ENCODE measurements at places on chromosomes 16 and 17.

GRCh38 chr16:630815-631405, at the start of gene WFIKKN1:
TSS of gene WFIKKN1 (plus strand) at chr16:630985. CDS start at chr16:631254, 269 bp downstream.
- DNase-seq, result no peak

- DNase-seq, result no peak
Measured at GRCh38 chr16:2226918-2227317, 3.5 kb downstream of the E4F1 start.

- no peak for DNase-seq
Measured at GRCh38 chr17:44000871-44001460, 3.5 kb upstream of the NAGS start.

- DNase-seq, result no peak
Measured at GRCh38 chr16:67170168-67170948, at the start of gene NOL3. TSS of gene NOL3 (plus strand) at chr16:67170538.

GRCh38 chr16:50695017-50696000, 1.9 kb downstream of the NOD2 start:
- DNase-seq, result no peak

- DNase-seq, result peak; percentile 17
Measured at GRCh38 chr16:85528528-85529387, 84.4 kb upstream of the GSE1 start.

- peak; percentile 15 for DNase-seq
Measured at GRCh38 chr16:88747588-88748301, 37.3 kb downstream of the PIEZO1 start.

DNA sequence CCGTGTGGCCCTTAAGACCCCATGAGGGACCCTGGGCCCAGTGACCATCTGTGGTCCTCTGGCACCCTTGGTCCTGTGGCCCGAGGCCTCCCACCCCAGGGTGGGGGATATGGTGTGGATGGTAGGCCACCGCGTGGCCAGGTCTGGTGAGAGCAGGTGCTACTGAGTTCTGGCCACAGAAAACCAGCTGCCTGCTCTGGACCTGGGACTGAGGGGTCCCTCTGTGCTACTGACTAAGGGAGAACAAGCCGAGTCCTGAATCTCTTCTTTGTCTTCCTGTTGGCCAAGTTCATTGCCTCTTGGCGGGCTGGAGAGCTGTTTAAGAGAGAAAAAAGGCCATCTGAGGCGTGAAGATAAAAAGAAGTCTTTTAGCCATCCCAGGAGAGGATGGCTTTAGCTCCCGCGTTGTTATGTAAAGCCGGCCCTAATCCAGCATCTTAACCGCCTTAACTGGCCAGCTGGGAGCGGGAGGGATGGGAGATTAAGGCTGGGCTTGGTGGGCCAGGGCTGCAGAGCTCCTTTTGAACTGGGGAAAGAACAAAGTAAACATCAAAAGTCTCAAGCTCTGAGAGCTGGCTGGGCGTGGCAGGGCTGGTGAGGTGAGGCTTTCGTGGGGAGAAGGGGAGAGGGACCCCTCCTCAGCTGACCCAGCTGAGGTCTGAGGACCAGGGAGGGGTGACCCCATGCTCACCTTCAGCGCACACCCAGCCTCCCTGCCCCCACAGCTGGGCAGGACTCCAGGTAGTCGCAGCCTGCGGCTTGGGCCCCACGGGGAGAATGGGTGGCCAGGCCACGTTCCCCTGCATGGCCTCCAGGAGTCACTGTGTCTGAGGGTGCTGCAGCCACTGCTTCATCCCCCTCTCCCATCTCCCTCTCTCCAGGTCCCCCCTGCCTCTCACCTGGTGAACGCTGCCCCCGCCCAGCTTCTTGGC, 62.4 kb downstream of the NKD1 start:
- no peak for DNase-seq

- DNase-seq, result peak; percentile 54
Measured at GRCh38 chr17:67477687-67478086, 100.6 kb downstream of the PITPNC1 start.

DNA sequence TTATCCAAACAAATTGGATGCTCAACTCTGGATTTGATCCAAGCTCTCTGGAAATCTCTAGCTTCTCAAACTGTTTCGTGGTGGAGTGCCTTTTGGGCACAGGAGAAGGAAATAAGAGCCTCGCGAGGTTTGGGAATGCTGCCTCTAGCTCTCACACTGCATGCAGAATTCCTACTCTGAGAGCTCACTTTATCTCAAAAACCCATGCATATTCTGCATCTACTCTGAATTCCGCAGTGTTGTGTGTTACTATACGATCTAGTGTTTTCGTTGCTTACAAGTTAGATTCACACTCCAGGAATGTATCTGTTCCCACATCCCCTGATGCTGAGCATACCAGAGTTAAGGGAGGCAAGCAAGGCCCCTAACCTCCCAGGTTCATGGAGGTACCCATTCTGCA, 462.7 kb downstream of the WWOX start:
- DNase-seq, result no peak

DNA sequence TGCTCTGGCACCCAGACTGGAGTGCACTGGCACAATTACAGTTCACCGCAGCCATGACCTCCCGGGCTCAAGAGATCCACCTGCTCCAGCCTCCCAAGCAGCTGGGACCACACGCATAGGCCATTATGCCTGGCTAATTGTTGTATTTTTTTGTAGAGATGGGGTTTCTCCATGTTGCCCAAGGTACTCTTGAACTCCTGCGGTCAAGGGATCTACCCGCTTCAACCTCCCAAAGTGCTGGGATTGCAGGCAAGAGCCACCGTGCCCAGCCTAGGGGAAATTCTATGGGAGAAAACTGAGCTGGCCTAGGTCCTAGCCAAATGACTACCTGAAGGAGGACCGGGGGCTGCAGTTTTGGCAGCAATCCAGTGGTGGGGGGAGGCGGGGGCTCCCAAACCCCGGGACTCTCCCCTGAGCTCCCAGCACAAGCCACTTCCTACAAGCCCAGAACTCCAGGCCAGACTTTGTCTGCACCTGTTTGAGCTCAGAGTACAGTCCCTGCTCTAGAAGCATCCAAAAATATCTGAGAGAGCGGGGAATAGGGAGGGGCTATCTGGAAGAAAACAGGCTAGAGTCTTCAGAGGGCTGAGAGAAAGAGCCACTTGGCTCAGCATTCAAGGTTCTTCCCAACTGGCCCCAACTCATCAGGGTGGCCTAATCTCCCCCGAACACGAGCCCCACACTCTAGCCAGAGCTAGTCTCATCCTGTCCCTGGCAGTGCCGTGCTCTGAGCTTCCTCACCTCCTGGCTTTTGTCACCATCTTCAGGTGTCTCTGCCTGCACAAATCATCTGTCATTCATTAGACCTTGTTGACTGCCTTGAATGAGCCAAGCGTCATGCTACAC, 9.1 kb downstream of the SRL start:
- no peak for DNase-seq

GRCh38 chr16:75406943-75407342, 26.4 kb downstream of the CFDP1 start:
- DNase-seq, result no peak

- no peak for DNase-seq
Measured at GRCh38 chr16:15521758-15522509, 87.5 kb downstream of the BMERB1 start.

GRCh38 chr16:9151597-9151996, 60.2 kb downstream of the HAPSTR1 start:
- DNase-seq, result no peak

DNA sequence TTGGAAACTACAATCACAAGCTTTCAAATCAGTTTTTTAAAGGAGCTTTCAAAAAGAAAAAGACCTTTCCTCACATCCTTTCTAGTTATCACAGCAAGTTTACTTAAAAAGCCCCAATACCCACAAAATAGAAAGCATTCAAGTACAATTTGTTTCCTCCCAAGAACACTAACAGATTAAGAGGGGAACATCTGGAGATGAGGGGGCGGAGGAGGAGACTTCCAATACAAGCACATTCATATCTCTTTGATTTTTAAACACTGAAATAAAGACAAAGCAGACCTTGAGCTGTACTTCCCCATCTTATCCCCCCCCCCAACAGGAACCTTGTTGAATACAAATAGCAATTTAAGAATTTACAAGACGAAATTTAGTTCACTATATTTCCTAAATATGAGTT, 2.0 kb downstream of the YWHAE start:
- DNase-seq, result no peak

DNA sequence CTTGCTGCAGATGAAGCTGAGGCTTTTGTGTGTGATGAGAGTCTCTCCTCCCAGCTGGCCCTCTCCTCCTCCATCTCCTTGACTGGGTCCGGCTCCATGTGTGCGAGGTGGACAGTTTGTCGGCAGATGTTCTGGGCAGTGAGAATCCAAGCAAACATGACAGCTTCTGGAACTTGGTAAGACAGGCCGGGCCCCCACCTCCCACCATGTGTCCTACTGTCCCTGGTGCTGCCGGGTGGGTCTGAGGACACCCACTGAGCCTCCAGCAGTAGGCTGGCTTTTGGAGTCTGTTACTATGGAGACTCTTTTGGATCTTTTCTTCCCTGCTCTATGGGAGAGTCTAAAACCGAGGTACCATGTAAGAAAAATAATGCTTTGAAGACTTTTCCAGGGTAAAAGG, 12.7 kb downstream of the NUP85 start:
- DNase-seq, result no peak

- DNase-seq, result no peak
Measured at GRCh38 chr17:34131386-34131785, 123.7 kb upstream of the CCL2 start.

DNA sequence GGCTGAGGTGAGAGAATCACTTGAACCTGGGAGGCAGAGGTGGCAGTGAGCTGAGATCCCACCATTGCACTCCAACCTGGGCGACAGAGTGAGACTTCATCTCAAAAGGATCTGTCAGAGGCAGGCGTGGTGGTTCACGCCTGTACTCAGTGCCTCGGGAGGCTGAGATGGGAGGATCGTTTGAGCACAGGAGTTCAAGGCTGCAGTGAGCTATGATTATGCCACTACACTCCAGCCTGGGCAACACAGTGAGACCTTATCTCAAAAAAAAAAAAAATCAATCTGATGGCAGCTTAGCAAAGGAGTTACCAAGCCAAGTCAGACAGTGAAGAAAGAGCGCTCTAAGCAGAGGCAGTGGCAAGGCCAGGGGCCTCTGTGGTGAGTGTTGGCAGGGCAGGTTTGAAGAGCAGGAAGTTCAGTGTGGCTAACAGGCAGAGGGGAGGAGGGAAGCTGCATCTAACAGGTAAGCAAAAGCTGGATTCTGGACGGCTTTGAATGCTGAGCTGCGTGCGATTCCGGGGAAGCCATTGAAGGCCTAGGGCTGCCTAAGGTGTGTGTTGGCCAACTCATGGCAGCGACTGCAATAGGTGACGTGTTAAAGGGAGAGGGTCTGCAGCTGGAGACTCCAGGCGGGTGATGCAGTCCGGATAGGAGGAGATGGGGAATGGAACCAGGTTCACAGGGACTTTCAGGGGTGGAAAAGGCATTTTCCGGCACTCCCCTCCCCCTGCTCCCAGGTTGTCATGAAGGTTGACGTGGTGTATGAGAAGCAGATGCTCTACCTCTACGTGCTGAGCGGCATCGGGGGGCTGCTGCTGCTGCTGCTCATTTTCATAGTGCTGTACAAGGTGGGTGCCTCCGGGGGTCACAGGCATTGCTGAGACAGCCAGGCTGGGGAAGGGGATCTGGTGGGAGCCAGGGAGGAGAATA, 7.0 kb downstream of the ZNF768 start:
- no peak for DNase-seq

- DNase-seq, result no peak
Measured at GRCh38 chr16:10107081-10107480, 75.1 kb downstream of the GRIN2A start.

GRCh38 chr16:14658063-14658462, 25.3 kb downstream of the BFAR start:
- no peak for DNase-seq

- no peak for DNase-seq
Measured at GRCh38 chr17:41012326-41013120, 3.6 kb upstream of the KRTAP3-1 start.

- no peak for DNase-seq
Measured at GRCh38 chr16:85755929-85756768, 5.3 kb upstream of the C16orf74 start.

- DNase-seq, result no peak
Measured at GRCh38 chr16:28136751-28137434, 73.4 kb upstream of the GSG1L start.

DNA sequence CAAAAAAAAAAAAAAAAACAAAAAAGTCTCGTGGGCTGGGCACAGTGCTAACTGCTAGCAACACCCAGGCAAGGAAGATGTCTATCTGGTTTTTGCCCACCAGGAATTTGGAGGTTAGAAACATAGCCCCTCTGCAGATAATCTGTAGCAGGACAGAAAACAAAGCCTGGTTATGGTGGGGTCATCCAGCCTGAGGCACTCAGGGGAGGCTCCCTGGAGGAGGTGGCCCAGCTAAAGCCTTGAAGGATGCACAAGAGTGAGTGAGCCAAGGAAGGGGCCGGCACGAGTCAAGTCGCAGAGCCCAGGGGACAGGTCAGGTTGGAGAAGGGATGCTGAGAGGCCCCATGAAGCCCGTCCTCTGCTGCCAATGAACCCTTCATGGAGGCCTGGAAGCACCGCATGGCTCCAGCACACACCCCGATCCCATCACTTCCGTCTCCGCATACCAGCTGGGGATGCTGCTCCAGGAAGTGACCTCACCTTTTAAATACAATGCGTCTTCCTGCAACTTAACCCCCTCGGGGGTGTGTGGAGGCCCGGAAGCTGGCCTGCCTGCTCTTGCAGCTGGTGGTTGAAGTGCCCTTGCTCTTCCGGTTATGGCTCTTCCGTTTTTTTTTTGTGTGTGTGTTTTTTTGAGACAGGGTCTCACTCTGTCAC, 86.5 kb downstream of the ENGASE start:
- no peak for DNase-seq

GRCh38 chr17:2855063-2855600, 58.9 kb downstream of the RAP1GAP2 start:
- no peak for DNase-seq

- no peak for DNase-seq
Measured at GRCh38 chr17:5919089-5919488, 151.1 kb upstream of the WSCD1 start.

DNA sequence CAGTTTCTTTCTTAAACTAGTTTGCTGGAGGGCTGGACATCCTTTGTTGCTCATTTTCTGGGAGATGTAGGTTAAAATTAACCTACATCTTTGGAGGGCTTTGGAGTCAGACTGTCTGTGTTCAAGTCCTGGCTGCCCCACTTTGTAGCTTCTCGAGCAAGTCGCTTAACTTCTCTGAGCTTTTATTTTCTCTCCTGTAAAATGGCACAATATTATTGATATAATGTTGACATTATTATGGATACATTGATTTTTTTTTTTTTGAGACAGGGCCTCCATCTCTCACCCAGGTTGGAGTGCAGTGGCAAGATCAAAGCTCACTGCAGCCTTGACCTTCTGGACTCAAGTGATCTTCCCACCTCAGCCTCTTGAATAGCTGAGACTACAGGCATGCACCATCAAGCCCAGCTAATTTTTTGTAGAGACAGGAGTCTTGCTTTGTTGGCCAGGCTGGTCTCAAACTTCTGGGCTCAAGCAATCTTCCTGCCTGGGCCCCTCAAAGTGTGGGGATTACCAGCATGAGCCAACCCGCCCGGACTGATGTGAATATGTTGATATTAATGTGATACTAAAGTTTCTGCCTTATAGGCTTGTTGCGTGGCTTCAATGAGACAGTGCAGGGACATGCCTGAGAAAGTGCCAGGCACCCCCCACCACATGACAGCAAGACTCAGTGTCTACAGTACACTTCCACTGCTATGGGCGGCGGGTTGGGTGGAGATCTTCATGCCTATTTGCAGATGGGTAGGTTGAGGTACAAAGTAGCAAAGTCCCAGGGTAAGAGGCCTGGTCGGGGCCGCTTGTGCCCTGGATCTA, 31.6 kb upstream of the RMI2 start:
- DNase-seq, result no peak
